Activated CD8-positive, alpha-beta memory T cell treated with anti-CD3 and anti-CD28 coated beads for 1 hour (primary cell): ENCODE measurements at places on chromosomes 1 and 21.

DNA sequence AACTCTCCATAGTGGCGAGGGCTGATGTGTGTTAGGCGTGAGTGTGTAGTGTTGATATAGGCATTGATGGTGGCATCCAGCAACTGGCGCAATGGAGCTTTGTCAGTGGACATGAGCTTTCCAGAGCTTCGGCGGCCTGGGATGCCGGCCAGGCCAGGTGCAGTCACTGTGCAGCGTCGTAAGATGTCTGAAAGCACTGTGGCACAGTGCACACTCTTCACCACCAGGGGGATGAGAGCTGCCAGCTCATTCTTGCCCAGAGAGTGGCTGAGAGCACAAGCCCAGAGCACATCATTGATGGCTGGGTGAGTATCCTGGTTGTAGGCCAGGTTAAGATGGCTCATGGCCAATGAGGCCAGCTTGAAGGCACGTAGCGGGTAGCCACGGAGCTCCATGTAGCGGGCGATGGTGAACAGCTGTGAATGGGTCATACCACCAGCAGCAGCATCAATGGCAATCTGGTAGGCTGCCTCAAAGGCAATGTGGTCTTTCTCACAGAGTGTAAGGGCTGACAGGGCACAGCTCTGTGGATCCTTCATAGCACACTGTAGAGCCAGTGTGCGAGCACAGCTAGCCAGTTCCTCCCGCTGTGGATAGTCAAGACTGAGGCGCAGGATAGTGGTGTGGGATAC, 6.7 kb downstream of the UROD start:
- peak; percentile 32 for DNase-seq

- DNase-seq: no peak
Measured at GRCh38 chr1:29309621-29310020, 73.3 kb downstream of the PTPRU start.

- no peak for DNase-seq
Measured at GRCh38 chr1:114152508-114153260, 985 bp downstream of the SYT6 start.

DNA sequence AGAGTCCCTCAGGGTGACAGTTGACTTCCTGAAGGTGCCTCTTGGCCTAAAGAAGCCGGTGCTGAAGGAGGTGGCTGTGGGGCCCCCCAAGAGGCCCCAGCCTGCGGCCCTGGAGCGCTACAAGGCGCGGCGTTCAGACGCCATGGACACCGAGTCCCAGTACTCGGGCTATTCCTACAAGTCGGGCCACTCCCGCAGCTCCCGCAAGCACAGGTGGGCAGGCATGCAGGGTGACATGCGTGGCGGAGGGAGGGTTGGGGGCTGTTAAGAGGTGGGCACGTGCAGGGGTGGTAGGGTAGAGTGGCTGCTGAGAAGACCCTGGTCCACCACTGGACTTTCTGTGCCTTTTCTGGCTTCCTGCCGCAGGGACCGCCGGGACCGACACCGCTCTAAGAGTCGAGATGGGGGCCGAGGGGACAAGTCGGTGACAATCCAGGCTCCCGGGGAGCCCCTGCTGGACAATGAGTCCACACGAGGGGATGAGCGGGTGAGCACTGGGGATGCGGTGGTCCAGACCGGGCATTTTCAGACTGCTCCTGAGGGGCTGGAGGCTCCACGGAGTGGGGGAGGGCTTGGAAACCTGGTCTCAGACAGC, 15.4 kb downstream of the VANGL2 start:
- DNase-seq: no peak

GRCh38 chr21:34567604-34568155, 47.2 kb downstream of the RCAN1 start:
- no peak for DNase-seq

- no peak for DNase-seq
Measured at GRCh38 chr1:33282791-33283190, 26.5 kb downstream of the ZNF362 start.

GRCh38 chr1:154178013-154178412, 13.9 kb downstream of the TPM3 start:
- no peak for DNase-seq

GRCh38 chr1:21297975-21298374, 7.7 kb upstream of the ECE1 start:
- no peak for DNase-seq

- no peak for DNase-seq
Measured at GRCh38 chr1:17653728-17654351, 101.3 kb upstream of the ACTL8 start.

GRCh38 chr1:45348020-45348419, 7.8 kb upstream of the MUTYH start:
- DNase-seq: no peak

DNA sequence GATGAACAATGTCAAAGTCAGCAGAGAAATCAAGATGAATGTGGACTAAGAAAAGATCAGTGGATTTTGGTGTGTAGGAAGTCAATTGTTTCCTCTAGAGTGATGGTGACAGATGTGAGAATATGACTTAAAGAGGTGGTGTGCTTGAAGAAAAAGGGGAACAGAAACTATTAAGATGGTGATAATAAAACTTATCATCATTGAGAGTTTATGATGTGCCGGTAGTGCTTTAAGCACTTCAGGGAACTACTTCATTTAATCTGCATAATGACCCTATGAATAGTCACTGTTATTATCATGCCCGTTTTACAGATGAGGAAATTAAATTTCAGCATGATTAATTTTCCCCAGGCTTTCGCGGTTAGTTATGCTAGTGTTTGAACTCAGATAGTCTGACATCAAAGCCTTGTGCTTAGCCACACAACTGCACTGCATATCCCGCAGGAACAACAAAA, 246.9 kb upstream of the LRRC7 start:
- DNase-seq: no peak

GRCh38 chr1:6083385-6083784, 37.7 kb downstream of the KCNAB2 start:
- DNase-seq: no peak

DNA sequence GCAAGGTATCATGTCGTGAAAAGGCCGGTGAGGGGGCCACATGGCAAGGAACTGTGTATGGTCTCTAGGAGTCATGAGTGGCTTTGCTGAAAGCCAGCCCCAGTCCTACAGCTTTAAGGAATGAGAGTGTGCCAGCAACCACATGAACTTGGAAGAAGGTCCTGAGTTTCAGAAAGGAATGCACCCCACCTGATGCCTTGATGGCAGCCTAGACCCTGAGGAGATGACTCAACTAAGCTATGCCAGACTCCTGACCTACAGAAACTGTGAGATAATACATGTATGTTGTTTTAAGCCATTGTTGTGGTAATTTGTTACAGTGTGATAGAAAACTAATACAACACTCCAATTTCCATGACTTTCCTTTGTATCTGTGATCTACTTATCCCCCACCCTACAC, 33.5 kb upstream of the AKT3 start:
- DNase-seq: no peak

- no peak for DNase-seq
Measured at GRCh38 chr1:172134087-172134731, 286.3 kb upstream of the C1orf105 start.

DNA sequence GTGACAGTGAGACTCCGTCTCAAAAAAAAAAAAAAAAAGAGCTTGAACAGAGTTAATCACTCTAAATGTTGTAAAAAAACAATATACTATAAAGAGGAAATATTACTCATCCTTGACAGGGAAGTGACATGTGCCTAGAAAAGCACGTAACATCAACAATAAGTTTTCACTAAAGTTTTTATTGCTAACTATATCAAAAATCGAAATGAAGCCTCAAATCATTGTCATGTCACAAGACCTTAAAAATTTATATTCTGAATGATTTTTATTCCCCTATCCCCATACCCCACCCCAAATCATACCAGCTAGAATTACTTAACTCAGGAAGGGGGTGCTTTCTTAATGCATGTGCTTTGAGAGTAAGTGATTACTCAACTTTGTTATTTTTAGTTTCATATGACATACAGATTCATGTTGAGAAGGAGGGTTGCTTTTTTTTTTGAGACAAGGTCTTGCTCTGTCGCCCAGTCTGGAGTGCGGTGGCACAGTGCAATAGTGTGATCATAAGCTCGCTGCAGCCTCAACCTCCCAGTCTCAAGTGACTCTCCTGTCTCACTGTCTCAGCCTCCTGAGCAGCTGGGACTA, 53.6 kb upstream of the MUTYH start:
- DNase-seq: no peak

- no peak for DNase-seq
Measured at GRCh38 chr21:41634211-41634694, 126.3 kb upstream of the TMPRSS2 start.

DNA sequence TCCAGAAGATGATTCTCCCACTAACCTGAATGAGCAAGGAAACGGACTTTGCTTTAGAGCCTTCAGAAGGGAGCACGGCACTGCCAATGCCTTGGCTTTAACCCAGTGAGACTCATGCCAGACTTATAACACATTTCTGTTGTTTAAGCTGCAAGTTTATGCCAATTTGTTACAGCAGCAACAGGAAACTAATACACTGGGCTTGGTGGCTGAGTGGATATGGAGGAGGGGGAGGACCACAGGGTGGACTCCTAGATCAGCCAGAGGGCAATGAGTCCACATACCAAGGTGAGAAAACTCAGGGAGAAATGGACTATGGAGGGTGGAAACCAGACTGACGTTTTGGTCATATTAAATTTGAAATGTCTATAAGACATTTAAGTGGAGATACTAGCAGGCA, 156.2 kb upstream of the KCNJ6 start:
- DNase-seq: no peak

DNA sequence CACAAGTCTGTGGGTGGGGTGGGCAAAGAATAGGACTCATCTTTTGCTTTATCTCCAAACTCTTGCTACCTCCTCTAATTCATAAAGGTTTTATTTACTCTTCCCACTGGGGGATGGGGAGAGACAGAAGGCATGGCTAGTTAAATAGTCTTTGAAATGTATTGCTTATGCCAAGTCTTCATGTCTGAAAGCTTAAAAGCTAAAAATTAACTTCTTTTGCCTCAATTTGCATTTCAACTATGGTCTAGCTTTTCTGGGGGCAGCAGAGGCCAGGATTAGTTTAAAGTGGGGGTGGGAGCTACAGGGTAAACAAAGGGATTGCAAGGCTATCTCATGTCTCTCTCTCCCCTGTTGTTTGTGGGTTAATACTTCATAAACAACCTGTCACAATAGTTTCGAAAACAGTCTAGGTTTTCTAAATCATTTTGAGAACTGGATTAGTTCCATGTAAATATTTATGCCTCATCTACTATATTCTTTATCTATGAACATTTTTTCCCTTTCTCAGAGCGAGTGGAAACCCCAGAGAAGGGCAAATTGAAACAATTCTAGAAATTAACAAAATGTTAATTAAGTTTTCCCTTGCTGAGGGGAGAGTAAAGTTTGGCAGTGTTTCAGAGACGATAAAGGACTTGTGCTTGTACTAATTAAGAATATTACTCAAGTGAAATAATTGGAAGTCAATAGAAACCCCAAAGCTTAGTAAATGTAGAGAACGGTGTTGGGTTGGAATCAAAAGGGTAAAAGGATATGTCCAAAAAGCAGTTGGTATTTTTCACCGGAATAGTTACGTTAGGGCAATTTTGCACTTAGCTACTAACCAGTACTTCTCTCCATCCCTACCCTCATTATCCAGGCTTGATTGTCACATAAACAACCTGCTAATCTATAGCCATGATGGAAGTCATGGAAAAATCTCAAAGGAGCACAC, 182.2 kb downstream of the GIPC2 start:
- DNase-seq: no peak

- no peak for DNase-seq
Measured at GRCh38 chr1:68908316-68908715, 411.4 kb upstream of the DEPDC1 start.

DNA sequence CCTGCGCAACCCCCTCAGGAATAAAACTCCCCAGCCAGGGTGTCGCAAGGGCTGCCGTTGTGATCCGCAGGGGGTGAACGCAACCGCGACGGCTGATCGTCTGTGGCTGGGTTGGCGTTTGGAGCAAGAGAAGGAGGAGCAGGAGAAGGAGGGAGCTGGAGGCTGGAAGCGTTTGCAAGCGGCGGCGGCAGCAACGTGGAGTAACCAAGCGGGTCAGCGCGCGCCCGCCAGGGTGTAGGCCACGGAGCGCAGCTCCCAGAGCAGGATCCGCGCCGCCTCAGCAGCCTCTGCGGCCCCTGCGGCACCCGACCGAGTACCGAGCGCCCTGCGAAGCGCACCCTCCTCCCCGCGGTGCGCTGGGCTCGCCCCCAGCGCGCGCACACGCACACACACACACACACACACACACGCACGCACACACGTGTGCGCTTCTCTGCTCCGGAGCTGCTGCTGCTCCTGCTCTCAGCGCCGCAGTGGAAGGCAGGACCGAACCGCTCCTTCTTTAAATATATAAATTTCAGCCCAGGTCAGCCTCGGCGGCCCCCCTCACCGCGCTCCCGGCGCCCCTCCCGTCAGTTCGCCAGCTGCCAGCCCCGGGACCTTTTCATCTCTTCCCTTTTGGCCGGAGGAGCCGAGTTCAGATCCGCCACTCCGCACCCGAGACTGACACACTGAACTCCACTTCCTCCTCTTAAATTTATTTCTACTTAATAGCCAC, 696 bp downstream of the TGFB2 start:
- no peak for DNase-seq

GRCh38 chr1:213940947-213941346, 46.8 kb upstream of the PROX1 start:
- DNase-seq: no peak

- no peak for DNase-seq
Measured at GRCh38 chr1:29655145-29655544, 418.8 kb downstream of the PTPRU start.

DNA sequence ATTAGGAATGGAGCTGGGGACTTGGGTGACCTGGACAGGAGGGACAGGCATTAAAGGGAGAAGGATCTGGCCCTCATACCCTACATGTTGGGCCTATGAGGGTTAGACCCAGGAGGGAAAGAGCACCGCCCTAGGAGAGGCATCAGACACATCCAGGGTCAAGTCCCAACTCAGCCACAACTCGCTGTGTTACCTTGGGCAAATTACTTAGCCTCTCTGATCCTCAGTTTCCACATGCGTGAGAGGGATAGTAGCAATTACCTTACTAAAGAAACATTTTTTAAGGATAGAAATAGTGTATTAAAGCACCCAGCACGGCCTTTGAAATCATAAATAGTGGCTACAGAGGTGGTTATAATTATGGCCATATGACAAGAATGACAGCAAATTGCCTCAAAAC, 20.1 kb upstream of the SELENON start:
- no peak for DNase-seq

DNA sequence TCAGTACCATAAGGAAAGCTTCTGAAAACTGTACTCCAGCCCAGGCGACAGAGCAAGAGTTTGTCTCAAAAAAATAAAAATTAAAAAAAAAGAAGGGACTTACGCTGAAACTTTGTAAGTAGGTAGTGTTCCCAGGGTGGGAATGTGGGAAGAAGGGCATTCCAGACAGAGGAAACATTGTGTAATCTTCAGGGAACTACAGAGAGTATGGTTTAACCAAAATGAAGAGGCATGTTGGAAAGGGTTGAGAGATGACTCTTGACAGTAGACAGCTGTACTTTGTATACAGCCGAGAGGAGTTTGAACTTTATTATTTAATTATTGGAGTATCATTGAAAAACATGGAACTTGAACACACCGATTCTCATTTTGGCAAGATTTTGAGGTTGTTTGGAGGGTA, 43.0 kb downstream of the PPP2R5A start:
- no peak for DNase-seq

DNA sequence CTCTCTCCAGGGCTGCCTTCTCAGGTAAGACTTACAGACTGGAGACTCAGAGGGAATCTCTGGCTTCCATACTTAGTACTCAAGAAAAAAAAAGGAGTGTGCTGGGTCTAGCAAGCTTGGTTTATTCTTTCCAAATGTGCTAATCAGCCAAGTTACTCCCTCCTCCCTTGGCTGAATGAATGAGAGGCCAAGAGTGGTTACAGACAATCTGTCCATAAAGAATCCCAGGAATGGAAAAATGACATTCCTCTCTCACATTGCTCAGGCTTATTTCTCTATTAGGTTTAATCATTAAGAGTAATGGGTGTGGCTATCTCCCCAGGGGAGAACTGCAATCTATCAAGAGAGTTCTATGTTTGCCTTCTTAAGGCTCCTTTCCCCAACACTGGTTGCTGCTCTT, 547.3 kb upstream of the PLXNA2 start:
- no peak for DNase-seq
